ENCODE measurements at places on chromosomes 11 and 22.

- peak; percentile 43 for DNase-seq
Observed at GRCh38 chr22:32528984-32529982, 54.7 kb downstream of the FBXO7 start.

DNA sequence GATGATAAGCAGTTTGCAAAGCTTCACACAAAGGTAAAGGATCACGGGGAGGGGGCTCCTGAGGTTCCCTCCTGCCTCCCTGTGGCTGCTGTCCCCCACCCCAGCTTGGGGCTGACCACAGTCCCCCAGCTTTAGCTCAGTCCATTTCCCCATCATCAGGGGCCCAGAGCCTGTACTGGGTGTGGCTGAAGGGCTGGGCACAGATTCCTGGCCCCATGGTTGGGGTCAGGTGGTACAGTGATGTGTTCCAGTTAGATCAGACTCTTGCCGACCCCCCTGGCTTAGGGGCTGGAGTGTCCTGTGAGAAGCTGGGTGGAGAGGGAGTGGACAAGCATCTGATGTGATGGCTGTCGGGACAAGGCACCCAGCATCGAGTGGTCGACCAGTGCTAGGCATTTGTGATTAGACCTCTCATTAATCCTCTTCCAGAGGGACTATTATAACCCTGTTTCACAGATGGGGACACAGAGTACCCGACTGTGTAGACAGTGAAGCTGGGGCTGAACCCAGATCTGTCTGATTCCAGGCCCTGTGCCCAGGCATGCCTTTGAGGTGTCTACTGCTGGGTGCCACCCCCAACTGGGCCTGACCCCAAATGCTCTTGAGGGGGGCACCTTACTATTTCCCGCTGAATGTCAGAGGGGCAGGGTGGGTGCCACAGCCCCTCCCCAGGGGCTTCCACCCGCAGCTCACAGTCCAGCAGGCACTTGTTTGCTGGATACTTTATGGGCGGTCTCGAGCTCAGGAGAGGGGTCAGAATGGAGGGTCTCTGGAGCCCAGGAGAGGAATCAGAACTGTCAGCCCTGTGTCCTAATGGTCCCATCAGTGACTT is 4.3 kb downstream of the SHANK3 start:
- DNase-seq = no peak

GRCh38 chr11:64900263-64900678 is 16.7 kb downstream of the ATG2A start:
- DNase-seq = no peak

DNA sequence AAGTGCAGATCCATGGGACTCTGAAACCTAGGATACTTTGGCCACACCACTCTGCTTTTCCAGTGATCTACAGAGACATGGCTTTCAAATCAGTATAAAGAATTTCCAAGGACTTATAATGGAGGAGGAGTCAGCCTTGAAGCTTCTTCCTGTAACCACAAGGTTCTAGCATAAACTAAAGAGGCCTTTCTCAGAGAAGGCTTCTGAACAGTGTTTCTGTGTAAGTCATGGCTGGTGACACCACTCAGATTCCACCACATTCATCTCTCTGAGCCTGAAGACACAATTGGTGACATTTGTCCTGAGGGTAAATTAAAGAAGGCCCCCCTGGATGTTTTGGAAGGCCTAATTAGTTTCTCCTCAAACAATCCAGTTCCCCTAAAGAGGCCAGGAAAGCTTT is 29.0 kb upstream of the ADORA2A start:
- no peak for DNase-seq

GRCh38 chr22:47987885-47988515 is 1225.5 kb downstream of the TBC1D22A start:
- DNase-seq = no peak

- DNase-seq = no peak
Observed at GRCh38 chr11:99742501-99742900, 721.8 kb downstream of the CNTN5 start.

- DNase-seq = peak; percentile 19
Observed at GRCh38 chr11:72333661-72334060, 89.7 kb upstream of the PHOX2A start.

- DNase-seq = no peak
Observed at GRCh38 chr11:69674267-69674885, 777 bp downstream of the LTO1 start.

DNA sequence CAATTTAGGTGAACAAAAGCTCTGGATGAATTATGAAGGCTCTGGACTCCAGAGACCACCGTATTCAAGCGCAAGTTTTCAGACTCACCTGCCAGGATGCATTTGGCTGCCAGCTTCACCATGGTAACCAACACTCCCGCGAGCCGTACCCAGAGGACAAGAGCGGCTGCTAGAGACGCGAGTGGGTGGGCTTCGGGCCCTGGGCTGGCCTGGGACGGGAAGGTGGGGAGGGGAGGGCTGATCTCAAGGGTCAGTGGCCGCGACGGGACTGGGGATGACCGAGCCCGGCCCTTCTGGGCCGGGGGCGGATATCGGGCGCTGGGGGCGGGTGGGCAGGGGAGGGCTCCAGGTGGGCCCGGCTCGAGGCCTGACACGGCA is 344 bp downstream of the IFT27 start:
- DNase-seq = peak; percentile 21

DNA sequence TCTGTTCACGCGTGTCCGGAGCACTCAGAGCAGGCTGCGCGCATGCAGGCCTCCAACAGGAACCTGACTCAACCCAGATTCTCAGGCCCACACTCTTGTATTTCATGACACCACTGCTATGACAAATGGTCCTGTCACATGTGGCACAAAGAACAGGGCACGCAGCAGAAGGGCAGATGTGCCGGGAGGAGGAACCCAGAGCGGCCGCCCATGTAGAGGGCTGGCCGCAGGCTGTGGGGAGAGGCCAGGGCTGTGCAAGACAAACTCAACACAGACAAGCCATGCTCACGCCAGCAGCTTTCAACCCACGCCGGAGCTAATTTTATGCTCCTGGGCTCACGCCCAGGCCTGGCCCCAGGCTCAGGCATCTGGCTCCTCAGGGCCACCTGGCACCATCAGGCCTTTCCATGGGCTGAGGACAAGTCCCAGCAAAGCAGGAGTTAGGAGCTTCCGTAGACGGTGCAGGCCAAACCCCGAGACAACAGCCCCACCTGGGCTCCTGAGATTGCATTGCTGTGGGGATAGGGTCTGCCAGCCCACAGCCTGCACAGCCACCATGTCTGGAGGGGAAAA is 40.0 kb downstream of the DUSP8 start:
- DNase-seq = no peak

GRCh38 chr22:50017701-50018224 is 5.2 kb upstream of the IL17REL start:
- no peak for DNase-seq

DNA sequence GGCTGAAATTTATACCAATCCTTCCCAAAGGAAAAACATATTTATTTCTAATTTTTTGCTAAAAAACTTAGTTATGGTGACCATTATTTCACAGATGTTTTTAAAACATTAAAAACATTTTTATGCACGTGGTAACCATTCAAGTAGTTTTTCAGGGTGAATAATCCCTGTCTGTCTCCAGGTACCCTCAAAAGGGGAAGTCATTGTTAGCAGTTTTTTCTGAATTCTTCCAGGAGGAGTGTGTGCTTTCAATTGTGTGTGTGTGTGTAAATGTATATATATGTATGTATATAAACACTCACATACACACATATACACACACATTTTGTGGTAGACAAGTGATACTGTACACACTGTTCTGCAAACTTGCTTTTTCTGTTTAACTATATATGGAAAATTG is 43.9 kb downstream of the MIAT start:
- DNase-seq = no peak

DNA sequence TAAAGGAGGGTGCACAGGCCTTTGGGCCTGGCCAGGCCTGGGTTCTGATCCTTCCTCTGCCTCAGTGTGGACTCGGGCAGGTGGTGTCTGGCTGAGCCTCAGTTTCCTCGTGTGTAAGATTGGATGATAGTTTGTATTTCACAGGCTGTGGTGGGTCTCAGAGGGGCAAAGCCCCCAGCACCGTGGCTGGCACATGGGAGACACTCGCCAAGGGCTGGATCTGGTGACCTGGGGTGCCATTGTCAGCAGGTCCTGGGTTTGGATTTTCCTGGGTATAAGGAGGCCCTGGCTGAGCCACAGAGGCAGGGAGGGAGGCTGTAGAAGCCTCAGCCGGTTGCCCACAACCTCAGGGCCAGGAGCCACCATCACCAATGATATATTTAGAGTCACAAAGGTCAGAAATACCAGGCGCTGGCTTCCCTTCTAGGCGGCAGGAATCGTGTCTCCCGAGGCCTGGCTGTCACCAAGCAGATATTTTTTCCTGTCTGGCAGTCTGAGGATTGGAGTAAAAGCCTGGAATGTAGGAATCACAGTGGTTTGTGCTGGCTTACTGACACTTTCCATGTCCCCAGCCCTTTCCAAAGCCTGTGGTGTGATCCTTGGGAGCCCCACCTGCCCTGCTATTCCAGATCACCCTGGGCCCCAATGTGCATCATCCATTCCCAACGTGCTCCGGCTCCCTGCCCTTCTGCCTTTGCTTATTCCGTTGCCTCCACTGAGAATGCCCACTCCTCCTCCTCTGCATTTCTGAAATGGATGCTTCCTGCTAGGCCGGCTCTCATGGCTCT is 15.6 kb downstream of the KCNC1 start:
- no peak for DNase-seq

DNA sequence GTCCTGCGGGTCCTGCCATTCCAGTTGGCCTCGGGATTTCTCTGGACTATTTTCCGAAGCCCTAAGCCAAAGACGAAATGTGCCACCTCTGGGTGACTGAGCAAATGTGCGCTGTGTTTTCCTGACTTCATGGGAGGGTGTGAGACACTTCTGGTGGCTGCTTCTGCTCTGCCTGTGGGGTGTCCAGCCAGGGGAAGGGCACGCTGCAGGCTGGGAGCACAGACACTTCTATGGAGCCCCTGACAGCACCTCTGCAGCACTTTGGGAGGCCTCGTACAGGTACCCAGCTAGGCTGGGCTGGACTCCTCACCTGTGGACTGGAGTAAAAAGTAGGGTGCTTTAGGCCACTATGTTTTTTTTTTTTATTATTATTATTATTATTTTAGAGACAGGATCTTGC is 17.7 kb downstream of the TANGO2 start:
- DNase-seq = no peak

GRCh38 chr22:29443861-29444792 is 5.7 kb downstream of the RFPL1 start:
- no peak for DNase-seq

GRCh38 chr11:134647066-134647743 is 235.2 kb upstream of the B3GAT1 start:
- no peak for DNase-seq

DNA sequence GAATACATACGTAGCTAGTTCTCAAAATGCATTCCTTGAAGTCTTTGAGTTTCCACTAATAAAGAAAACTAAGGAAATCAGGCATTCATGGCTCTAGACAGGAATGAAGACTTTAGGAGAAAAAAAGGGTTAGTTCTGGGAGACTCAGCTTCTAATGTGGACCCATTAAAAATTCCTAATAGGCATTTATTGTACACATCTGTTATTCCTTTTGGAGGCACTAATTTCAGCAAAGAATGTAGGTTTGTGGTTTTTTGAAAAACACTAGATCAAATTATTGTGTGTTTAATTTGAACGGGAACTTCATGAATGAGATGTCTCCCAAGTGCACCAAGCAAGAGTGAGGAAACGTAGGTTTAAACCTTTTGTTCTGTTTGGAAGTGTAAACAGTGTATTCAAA is 42.7 kb downstream of the PARVA start:
- DNase-seq = no peak

DNA sequence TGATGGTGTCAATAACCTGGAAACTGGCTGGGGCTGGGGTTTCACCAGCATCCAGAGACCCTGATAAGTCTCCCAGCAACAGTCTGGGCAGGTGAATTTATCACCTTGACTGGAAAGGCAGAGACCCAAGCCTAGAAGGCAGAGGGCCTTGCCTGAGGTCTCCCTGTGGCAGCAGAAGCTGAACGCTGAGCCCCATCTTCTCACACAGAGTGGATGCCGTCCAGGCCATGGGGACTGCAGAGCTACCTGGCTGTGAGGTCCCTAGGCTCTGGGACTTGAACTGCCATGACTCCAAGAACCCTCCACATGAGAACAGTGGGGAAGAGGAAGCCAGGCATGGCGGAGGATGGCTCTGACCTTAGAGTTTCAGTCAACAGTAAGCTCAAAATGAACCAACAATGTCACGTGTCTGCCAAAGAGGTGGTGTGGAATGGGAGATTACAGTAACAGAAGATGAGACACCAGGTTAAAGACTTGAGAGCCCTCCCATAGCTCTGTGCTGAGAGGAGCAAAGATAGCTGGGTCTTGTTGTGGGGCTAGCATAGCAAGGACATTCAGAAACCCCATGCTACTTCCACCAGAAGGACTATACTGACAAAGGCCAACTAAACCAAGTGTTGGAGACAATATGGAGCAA is 79.1 kb upstream of the LINC01488 start:
- no peak for DNase-seq

DNA sequence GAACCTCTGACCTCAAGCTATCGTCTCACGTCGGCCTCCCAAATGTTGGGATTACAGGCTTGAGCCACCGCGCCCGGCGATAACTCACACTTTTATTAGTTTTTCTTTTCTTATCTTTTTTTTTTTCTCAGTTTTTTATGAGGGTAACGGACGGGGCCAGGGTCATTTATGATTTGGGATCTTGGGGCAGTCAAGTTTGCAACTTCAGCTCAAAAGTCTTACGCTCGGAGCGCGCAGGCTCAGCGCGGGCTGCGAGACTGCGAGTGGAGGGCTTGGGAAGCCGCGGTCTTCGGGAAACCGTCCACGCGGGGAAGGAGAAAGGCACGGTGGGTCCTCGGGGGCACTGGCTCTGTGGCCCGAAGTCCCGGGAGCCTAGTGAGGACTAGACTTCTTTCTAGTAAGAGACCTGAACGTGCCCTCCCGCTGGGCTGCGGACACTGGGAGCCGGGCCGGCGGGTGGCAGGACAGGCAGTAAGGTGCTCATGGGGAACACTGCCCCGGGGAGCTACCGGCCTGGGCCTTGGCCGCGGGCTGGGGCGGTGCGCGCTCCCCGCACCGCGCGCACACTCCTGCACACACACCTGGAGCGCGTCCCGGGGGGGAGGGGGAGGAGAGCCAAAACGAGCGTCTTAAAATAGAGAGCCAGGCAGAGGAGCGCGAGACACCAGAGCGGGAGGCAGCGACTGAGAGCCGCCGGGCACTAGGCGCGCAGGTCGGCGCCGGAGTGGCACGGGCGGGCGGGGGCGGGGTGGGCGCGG is 476 bp upstream of the BARX2 start:
- DNase-seq = no peak

All from stimulated activated CD8-positive, alpha-beta memory T cell treated with anti-CD3 and anti-CD28 coated beads, Interleukin-4, amount 100 ng/mL, for 24 hours (primary cell).